ENCODE measurements at places on chromosomes 3 and 15. TPM values are rescaled to one million over a fixed set of nuclear protein-coding genes. Genes with fewer than 3 reads are reported as not detected.

DNA sequence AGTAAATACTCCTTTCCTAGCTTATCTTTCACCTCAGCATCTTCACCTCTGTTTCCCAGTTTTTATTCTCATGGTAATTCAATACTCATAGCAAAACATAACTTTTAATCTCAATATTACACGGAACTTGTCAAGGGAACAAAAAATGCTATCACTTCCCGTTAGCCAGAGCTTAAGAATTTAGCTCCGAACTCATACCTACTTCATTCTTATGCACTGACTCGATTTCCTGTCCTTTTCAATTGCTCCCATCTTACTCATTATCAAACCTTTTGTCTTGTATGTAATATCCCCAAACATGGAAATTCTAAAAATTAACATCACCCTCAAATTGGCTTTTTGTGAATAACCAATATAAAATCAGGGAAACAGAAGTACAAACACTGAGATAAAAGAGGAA, 28.2 kb downstream of the MYEF2 start:
- H3K36me3 ChIP-seq, result no peaks in the 10 kb centered on the region
- H3K4me3 ChIP-seq, result no peak overlapping the region
- DNase-seq, result no peak
- H3K4me1 ChIP-seq, result no peaks in the 10 kb centered on the region
- H3K27ac ChIP-seq, result no peak overlapping the region
- no peaks in the 10 kb centered on the region for H3K27me3 ChIP-seq

- no peaks in the 10 kb centered on the region for H3K27me3 ChIP-seq
- H3K4me1 ChIP-seq, result no peaks in the 10 kb centered on the region
- H3K4me3 ChIP-seq, result no peak overlapping the region
- H3K27ac ChIP-seq, result no peak overlapping the region
- DNase-seq, result no peak
- no peaks in the 10 kb centered on the region for H3K36me3 ChIP-seq
Measured at GRCh38 chr3:30443756-30444673, 162.4 kb upstream of the TGFBR2 start.

Gene CFAP100
- polyA plus RNA-seq, result not detected

DNA sequence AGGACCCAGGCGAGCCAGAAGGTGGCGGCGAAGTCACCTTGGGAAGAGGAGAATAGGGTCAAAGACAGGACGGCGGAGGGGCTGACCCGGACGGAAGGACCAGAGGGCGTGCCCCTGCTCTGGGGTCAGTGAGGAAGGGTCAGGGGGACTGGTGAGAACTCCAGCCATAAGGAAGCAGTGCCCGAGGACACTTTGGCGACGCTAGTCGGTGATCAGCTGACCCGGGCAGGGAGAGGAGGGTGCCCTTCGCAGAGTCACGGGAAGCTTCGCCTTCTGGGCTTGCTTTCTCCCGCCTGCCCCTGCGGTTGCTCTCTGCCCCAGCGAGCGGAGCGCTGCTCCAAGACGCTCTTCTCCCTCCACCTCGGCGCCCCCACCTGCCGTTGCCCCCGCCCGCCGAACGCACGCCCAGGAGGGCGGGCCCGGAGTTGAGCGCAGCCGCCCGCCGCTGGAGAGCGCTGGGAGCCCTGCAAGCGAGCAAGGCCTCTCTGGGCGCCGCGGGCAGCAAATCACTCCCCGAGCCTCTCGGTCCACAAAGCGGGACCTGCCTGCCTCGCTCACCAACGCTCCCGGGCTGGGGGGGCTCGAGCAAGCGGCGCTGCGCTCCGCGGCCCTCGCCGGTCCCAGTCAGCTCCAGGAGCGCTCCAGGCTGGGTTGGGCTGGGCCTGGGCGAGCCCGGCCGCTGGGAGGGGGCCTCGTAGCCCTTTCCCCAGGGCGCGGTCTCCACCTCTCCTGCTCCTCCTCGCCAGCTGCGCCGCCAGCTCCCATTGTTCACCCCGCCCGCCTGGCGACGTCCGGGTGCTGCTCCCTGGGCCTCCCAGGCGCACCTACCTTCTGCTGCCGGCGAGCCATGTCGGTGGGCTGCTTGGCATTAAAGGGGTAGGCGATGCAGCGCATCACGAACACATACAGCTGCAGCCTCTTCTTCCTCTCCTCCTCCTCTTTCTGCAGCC, 1.2 kb downstream of the CADPS start:
- H3K4me3 ChIP-seq, result no peak overlapping the region
- H3K27me3 ChIP-seq, result peaks cover 4% of the 10 kb centered on the region
- no peaks in the 10 kb centered on the region for H3K36me3 ChIP-seq
- DNase-seq, result no peak
- H3K27ac ChIP-seq, result no peak overlapping the region

- H3K4me1 ChIP-seq, result no peaks in the 10 kb centered on the region
- no peak overlapping the region for H3K27ac ChIP-seq
- no peaks in the 10 kb centered on the region for H3K36me3 ChIP-seq
- H3K4me3 ChIP-seq, result no peak overlapping the region
Measured at GRCh38 chr3:114022145-114022802, 34.1 kb downstream of the CCDC191 start.

- no peak overlapping the region for H3K4me3 ChIP-seq
- no peak for DNase-seq
- no peaks in the 10 kb centered on the region for H3K4me1 ChIP-seq
- no peaks in the 10 kb centered on the region for H3K27me3 ChIP-seq
- H3K27ac ChIP-seq, result no peak overlapping the region
Measured at GRCh38 chr3:145798007-145798406, 363.0 kb downstream of the PLOD2 start.

- no peak overlapping the region for H3K27ac ChIP-seq
- H3K27me3 ChIP-seq, result no peaks in the 10 kb centered on the region
- H3K36me3 ChIP-seq, result no peaks in the 10 kb centered on the region
Measured at GRCh38 chr3:147640781-147641180, 231.6 kb downstream of the ZIC1 start.

Gene MUC4
- polyA plus RNA-seq, result not detected

Data from CD4-positive, alpha-beta memory T cell (primary cell).